ENCODE measurements at places on chromosomes 12 and 14.
A peak's percentile ranks its signal among the peaks of the same experiment; 100 is the strongest.

GRCh38 chr14:32703183-32703621 lies 235.5 kb upstream of the NPAS3 start:
- DNase-seq: no peak

DNA sequence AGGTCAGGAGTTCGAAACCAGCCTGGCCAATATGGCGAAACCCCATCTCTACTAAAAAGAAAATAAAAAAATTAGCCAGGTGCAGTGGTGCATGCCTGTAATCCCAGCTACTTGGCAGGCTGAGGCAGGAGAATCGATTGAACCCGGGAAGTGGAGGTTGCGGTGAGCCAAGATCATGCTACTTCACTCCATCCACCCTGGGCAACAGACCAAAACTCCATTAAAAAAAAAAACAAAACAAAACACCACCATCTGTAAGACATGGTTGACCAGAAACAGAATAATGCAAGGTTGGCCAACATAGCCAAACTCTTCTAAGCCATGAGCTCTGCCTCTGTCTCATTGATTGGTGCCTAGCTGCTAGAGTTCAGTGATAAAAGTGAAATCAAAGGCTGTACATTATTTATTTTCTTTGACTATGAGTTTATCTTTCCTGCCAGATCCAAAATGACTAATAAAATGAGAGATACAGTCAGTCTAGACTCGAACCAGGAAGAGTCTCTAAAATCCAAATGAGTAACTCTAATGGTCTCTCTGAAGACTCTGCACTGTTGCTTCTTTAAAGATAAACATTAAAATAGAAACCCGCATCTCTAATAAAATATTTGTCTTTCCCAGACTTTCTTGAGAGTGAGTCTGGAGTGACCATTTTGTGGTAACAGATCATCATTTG lies 404.7 kb downstream of the DAD1 start:
- no peak for DNase-seq

DNA sequence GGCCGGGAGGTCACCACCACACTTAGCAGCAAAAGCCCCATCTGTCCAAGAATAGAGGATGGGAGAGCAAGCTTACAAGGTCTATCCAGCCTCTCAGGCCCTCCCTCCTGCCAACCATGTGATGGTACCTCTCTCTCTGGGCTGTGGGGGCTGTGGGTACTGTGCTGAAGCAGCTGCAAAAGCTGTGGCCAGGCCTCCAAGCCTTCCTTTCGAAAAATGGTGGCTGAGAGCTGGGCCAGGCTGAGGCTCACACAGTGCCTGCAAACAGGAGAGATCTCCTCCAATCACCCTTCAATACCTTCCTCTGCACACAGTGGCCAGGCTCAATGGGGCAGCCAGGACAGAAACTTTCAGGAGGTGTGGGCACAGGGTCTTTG lies 1.1 kb downstream of the IPO4 start:
- no peak for DNase-seq

GRCh38 chr12:70721656-70722357 lies 84.6 kb upstream of the PTPRB start:
- DNase-seq: no peak

GRCh38 chr14:67423424-67423823 lies 11.5 kb upstream of the PLEK2 start:
- no peak for DNase-seq

- DNase-seq: peak; percentile 79
These were observed at the start of gene RILPL1 for GRCh38 chr12:123533672-123534643. Gene RILPL1 (minus strand): TSS chr12:123533719. CDS start chr12:123533482, 237 bp downstream.

GRCh38 chr12:107554941-107555340 lies 130.7 kb upstream of the PWP1 start:
- no peak for DNase-seq

DNA sequence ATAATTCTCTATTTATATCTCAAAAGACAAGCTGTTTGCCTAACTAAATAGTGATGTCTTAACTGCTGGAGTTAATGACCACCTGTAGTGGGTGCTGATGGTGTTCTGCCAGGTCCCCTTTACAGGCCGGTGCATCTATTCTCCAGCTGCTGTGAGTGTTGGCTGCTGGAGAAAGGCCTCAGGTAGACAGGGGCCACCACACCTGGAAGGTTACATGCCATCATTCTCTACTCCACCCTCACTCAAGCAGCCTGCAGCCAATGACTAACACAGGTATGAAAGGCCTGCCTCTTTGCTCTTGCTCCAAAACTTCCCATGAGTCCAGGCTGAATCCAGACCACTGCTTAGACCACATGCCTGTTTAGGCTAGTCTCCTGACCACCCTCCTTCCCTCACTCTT lies 73.9 kb downstream of the RPS6KA5 start:
- DNase-seq: no peak

DNA sequence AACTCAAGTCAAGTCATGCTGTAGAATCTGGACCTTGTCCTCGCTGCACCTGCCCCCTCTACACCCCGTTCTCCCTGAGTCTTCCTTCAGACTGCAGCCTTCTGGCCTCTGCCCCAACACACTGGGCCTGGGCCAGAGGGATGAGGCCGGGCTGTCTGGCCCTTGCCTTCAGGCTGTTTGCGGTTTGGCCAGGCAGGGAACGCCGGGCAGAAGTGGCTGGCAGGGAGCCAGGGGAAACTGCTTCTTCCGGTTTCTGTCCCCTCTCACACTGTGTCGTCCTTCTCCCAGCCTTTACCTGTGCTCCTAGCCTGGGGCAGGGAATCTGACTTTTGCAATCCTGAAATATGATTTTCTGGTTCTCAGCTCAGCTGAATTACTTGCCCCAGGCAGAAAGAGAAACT lies 13.5 kb downstream of the DGLUCY start:
- DNase-seq: no peak

GRCh38 chr12:45170456-45171042 lies 45.3 kb upstream of the ANO6 start:
- peak; percentile 92 for DNase-seq

GRCh38 chr12:93978553-93978952 lies 169.8 kb upstream of the PLXNC1 start:
- DNase-seq: no peak

DNA sequence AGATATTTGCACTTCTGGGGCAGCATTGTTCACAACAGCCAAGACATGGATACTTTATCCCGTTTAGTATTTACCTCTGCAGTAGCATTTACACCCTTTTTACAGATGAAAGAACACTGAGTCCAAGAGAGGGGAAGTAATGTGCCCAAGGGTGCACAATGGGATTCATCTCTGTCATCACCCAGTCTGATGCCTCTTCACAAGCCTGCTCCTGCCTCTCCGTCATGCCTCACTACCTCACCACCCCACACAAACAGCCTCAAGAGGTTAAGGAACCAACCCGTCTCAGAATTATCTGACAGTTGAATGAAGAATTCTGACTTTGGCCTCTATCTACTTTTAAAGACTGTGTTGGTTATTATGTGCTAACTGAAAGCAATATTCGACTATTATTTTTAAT lies 368.4 kb downstream of the ATP23 start:
- DNase-seq: no peak

- DNase-seq: no peak
These were observed 975.1 kb downstream of the AACS start for GRCh38 chr12:126040307-126040706.

GRCh38 chr14:70245026-70245425 lies 56.3 kb upstream of the SLC8A3 start:
- no peak for DNase-seq

DNA sequence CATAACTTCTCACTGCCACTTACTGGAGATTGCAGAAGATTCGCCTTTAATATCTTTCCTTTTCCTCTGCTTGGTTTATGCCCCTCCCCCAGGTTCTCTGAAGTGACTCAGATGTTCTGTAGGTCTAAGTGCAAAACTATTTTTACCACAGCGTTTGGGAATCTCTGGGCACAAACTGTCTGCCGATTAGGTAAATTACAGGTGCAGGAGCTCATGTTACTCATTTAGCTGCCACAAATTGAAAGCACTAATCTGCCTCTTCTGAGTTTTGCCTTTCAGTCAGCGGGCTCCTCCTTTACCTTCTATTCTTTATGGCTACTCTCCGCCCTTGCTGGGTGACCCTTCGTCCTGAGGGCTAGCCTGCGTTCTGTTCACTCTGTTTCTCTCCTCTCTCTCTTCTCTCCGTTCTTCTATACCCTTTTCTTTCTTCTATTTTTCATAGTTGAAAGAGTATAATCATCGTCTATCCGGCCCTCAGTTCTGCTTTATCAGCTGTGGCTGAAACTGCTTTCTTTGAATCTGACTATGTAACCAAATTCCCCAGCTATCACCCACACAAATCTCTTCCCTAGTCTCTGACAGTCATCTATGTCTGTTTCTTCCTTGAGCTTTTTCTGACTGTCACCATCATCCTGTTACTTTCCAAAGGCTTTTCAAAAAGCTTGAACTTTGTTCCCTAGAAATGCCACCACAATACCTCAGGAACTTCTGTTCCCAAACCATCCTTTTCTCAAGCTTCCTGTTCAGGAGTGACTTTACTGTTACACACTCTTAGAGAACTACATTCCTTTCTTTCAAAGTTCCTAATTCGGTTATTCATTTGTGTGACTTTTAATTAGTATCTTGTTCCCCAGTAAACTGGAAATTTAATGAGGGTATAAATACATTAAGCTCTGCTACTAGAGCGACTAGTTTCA lies 4.3 kb upstream of the MYF6 start:
- no peak for DNase-seq

DNA sequence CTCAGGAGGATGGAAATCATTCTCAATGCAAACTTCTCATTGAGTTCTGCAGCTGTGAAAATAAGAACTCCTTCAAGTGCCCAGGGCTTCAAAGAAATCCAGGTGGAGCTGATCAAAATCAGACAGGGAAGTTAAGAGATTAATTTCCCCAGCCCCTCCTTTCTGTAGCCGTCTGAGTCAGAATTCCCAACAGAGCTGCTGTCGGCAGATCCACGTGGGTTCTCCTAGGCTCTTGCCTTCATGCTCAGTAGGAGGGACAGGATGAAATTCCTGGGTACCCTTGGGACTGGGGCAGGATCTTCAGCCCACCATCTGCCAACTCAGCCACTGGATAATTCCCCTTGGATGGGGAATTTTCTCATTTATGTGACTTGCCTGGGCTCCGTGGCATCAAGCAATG lies 13.3 kb downstream of the TGFB3 start:
- DNase-seq: no peak

- no peak for DNase-seq
These were observed 267 bp downstream of the CFAP251 start for GRCh38 chr12:121918679-121919038.

DNA sequence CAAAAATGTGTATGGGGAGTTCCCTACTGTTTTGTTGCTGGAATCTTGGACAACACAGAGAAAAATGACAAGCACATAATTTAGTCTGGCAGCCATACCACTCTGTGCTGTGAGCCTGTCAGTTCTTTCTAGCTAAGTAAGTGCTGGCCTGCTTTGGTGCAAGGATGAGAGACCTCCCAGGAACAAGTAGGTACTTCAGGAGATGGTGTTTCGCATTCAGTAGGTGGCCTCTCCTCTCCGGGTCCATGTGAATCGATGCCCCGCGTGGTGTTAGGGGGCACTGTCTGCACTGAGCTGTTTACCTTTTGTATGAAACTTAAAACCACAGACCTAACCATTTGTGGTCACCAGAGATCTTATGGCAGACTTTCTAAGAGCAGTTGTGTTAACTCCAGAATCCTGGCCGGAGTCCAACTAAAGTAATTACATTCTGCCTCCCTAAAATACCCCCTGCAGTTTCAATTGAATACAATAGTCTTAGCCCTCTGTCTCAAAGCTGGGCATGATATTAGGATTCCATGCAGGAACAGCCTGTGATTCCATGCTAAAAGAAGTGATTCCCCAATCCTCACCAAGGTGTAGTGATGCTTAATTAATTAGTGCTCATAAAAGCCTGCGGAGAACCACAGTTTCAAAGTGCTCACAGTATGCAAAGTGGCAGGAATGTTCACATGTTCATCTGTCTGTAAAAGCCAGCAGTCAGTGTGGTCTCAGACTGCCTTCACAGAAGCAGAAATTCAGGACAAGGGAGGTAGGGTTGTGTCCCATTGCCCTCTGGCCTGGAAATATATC lies 64.2 kb downstream of the LLPH start:
- peak; percentile 15 for DNase-seq

DNA sequence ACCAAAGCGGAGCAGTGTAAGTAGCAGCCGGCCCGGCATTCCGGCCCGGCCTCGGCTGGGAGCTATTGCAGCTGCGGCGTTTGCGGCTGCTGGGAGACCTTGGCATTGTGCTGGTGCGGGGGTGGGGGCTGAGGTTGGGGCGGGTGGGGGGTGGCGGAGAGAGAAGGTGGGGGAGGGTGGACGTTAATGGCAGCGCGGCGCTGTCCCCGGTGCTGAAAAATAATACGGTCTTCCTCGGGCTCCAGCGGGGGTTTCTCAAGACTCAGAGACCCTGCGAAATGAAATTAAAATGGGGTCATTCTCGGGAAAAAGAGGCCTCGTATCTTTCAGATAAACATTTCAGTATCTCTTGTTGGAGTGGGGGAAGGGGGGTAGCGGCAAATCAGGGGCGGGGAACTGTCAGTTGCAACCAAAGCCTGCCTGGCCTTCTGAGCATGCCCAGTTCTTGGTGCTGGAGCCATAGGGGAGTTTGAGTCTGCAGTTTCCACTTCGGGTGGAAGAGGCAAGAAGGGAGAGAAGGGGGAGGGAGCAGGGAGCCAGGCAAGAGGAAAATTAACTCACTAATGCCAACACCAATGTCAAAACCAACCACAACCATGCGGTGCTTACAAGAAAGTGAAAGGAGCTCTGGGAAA lies 414 bp downstream of the UNC79 start:
- peak; percentile 58 for DNase-seq

DNA sequence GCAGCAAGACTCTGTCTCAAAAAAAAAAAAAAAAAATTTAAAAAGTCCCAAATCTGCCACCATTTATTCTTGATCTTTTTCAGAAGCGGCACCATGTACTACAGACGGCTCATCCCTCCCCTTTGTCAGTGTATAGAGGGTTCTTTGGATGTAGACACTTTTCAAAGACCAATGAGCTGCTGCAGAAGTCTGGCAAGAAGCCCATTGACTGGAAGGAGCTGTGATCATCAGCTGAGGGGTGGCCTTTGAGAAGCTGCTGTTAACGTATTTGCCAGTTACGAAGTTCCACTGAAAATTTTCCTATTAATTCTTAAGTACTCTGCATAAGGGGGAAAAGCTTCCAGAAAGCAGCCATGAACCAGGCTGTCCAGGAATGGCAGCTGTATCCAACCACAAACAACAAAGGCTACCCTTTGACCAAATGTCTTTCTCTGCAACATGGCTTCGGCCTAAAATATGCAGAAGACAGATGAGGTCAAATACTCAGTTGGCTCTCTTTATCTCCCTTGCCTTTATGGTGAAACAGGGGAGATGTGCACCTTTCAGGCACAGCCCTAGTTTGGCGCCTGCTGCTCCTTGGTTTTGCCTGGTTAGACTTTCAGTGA lies 6.5 kb upstream of the ACACB start:
- no peak for DNase-seq

- no peak for DNase-seq
These were observed 25.1 kb downstream of the SLC4A8 start for GRCh38 chr12:51449580-51450246.

GRCh38 chr12:19726592-19726991 lies 287.3 kb downstream of the AEBP2 start:
- no peak for DNase-seq

DNA sequence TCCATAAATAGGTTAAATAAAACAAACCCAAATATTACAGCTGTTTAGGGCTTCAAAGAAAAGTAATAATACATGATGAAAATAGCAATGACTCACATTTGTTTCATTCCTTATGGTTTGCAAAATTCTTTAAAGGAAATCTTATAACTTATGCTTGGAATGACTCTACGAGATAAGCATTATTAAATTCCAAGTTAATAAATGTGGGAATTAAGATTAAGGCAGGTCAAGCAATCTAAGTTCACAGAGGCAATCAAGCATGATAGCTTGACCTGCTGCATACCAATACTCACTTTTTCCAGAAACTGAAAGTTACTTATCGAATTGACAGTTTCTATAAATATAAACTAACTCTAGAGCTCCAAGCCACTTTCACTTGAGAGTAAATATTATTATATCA lies 1002.9 kb upstream of the SEL1L start:
- no peak for DNase-seq
